ENCODE measurements at places on chromosomes 11 and 22.

DNA sequence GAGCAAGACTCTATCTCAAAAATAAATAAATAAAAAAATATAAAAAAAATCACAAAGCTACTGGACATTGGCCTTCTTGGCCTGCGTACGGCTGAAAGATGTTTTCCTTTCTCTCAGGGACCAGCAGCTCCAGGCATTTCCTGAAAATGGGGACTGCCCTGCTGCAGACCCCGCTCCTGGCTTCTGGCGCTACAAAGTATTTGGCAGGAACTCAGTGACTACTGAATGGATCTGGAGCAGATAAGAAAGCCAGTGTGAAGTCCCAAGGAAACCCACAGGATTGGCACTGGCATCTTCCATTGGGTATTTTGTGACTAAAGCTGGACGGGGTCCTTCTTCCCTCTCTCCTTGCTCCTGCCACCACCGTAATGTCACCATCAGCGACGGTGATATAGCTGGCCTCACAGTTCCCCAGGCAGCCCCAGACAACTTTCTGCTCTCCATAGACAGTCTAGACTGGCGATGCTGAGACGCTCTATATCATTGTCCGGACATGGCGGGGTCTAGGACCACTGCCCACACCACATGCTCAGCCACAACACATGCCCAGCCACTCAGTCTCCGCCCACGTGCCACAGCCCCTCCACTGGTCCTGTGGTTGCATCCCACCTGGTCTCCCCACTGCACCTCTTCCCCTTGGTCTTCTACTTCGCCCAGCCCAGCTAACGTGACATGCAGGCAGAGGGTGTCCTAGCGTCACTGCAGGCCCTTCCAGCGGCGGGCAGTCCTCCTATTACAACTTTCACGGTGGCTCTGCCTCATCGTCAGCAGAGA, 22.7 kb upstream of the YPEL1 start:
- no peak for DNase-seq

- DNase-seq = no peak
These were observed 4.4 kb downstream of the APOL1 start for GRCh38 chr22:36257308-36257707.

- no peak for DNase-seq
These were observed 1447.5 kb downstream of the BRD1 start for GRCh38 chr22:48380016-48380665.

DNA sequence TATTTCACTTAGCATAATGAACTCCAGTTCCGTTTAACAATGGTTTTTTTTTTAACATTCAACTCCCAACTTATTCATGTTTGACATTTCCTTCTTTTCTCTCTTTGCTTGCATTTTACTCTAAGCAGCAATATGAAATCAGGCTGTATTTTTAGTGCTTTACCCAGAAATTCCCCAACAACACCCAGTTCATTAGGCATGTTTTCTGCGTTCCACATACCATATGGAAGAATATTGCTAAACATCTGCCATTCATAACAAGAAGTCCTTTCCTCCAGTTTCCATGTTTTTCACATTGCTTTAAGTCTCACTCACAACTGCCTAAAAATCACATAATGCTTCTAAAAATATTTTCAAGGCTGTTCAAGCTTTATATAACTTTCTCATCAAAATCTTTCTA, 45.8 kb downstream of the PLAAT5 start:
- DNase-seq = no peak

DNA sequence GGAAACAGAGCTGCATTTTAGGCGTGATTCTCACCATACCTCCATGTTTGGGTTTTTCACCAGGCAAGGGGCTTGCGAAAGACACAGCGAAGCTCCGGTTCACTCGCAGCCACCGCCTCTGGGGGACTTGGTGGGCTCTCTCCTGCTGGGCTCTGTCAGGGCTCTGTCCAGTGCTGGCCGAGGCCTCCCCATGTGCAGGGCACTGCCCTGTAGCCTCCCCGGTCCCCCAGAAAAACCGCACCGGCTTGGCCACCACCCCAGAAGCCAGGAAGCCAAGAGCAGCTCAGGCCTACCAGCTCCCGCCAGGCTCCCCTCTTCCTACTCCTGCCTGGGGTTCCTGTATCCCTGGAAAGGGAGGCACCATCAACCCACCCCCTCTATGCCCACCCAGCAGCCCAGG, 151.5 kb downstream of the CTTN start:
- no peak for DNase-seq

DNA sequence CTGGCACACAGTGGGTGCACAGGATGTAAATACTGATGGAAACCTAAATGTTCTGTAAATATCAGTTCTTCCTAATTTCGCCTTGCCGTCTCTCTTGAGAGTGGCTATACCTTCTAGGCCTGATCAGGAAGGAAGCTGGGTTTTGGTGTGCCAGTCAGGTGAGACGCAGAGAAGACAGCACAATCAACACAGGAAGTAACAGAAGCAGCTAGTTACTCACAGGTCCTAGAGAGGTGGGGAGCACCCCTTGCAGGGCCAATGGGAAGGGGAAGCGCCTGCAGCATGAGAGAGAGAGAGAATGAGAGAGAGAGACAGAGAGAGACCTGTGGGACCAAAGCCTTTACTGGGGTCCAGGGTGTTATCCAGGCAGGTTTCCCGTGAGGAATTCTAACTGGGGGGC, 80.8 kb downstream of the FBLN1 start:
- no peak for DNase-seq

- no peak for DNase-seq
These were observed 97.7 kb downstream of the MPPED2 start for GRCh38 chr11:30488304-30488998.

DNA sequence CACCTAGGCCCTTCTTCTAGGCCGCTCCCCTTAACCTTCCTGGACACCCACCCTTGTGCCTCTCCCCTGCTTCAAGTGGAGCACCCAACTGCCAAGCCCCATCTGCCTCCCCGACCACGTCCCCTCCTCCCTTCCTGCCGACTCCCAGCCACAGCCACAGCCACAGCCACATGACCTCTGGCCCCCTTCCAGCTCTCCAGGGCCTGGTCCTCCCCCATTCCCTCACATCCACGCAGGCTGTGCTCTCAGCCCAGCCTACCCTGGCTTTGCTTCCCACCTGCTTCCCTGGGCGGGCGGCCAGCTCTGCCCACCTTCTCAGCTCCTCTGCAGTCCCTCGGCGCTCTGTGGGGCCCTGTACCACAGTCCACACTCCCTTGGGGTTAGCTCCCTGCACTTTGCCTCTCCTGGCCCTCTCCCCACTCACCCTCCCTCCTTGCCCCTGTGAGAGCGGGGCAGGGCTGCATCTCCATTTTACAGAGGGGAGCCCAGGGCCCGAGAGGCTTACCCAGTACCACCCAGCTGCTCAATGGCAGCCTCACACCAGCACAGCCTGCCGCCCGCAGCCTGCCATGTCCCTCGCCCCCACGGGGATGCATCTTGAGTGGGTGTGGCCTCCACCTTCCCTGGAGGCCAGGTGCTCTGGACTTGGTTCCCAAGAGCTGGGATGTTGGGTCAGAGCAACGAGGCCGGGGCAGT, 20.3 kb downstream of the PARVG start:
- no peak for DNase-seq

DNA sequence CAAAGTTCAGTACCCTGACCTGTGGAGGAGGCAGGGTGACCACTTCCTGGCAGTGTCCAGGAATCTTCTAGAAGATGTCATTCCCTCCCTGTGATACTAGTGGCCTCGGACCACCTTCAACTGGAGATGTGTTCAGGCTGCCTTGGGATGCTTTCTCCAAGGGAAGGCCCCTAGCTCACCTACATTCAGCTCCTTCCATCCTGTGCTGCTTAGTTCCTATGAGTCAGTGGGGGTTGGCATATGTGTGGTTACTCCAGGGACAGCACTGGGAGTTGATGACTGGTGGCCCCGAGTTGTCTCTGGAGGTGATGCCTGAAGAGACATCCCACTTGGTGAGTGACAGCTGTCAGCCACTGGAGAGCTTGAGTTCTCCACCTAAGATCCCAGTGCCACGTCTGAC, 81.8 kb upstream of the OR9Q1 start:
- DNase-seq = no peak

DNA sequence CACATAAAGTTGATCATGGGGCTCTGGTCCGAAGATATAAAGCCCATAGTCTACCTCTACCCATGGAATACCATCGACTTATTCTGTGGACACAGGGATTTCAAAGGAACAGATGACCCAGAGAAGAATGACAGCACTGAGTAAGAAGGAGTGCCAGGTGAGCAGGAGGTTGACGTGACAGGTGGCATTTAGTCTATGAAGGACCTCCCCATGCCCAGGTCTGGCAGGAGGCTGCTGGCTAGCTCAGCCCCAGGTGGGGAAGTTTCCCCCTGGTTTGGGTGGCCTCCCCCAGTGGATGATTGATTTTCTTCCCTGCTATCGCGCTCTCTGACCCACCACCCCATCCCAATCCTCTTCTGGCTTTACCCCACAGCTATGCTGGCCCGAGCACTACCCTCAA, 39.1 kb downstream of the KCNC1 start:
- DNase-seq = no peak

Measured in stimulated activated CD4-positive, alpha-beta T cell treated with anti-CD3 and anti-CD28 coated beads, Interleukin-15, amount 100 ng/mL, for 48 hours (primary cell).